ENCODE measurements at places on chromosomes 11 and 22.

DNA sequence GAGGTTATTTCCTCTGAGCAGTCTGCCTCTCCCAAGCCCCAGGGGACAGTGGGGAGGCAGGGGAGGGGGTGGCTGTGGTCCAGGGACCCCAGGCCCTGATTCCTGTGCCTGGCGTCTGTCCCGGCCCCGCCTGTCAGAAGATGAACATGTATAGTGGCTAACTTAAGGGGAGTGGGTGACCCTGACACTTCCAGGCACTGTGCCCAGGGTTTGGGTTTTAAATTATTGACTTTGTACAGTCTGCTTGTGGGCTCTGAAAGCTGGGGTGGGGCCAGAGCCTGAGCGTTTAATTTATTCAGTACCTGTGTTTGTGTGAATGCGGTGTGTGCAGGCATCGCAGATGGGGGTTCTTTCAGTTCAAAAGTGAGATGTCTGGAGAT is 3.1 kb downstream of the PIM3 start:
- H3K4me1 ChIP-seq: peaks cover 68% of the 10 kb centered on the region
- DNase-seq: no peak
- no peak overlapping the region for H3K4me3 ChIP-seq
- H3K27me3 ChIP-seq: no peaks in the 10 kb centered on the region
- peak overlapping the region; percentile 91 for H3K27ac ChIP-seq

DNA sequence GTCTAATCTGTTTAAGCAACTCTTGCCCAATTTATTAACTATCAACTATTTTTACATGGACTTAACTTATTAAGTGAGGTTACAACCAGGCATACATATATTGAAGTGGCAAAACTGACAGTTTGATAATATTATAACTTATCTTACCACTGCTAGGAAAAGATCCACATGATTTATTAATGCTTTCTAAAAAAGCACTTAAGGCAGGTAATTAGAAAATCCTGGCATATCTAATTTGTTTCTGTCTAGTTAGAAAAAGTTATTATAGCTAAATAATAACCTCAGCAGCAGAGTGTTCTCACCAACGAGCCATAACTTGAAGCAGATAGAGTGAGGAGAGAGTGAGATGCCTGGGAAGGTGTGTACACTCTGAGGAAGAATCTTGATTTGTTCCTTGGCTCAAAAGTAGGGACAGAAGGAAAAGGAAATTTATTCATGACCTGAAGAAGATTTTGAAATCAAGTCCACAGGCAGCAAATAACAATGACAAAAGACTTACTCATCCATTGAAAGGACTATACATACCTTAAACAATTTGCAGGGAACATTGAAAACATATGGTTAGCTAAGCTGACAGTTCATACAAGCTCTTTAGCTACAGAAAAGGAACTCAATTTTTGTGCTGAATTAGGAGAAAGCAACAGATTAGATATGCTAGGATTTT is 7.1 kb upstream of the MUC15 start:
- no peaks in the 10 kb centered on the region for H3K36me3 ChIP-seq
- no peak overlapping the region for H3K27ac ChIP-seq
- DNase-seq: no peak

DNA sequence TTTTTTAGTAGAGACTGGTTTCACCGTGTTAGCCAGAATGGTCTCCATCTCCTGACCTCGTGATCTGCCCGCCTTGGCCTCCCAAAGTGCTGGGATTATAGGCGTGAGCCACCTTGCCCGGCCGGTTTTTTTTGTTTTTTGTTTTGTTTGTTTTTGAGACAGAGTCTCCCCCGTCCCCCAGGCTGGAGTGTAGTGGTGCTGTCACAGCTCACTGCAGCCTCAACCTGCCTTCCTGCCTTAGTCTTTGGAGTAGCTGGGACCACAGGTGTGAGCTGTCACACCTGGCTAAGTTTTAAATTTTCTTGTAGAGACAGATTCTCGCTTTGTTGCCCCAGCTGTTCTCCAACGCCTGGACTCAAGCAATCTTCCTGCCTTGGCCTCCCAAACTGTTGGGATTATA is 3.2 kb downstream of the PPIL2 start:
- H3K4me1 ChIP-seq: peaks cover 30% of the 10 kb centered on the region
- H3K4me3 ChIP-seq: no peak overlapping the region
- no peak overlapping the region for H3K27ac ChIP-seq
- H3K36me3 ChIP-seq: peaks cover 44% of the 10 kb centered on the region
- no peaks in the 10 kb centered on the region for H3K27me3 ChIP-seq
- no peak for DNase-seq

- DNase-seq: no peak
- H3K27me3 ChIP-seq: no peaks in the 10 kb centered on the region
- H3K27ac ChIP-seq: no peak overlapping the region
- H3K36me3 ChIP-seq: peaks cover 10% of the 10 kb centered on the region
- no peak overlapping the region for H3K4me3 ChIP-seq
These were observed 30.1 kb downstream of the TSPAN4 start for GRCh38 chr11:872799-873198.

- H3K27ac ChIP-seq: no peak overlapping the region
- peaks cover 5% of the 10 kb centered on the region for H3K27me3 ChIP-seq
- no peak for DNase-seq
- no peaks in the 10 kb centered on the region for H3K36me3 ChIP-seq
These were observed 55.1 kb downstream of the TMPRSS5 start for GRCh38 chr11:113651023-113651422.

- no peak overlapping the region for H3K27ac ChIP-seq
- no peak for DNase-seq
- H3K27me3 ChIP-seq: no peaks in the 10 kb centered on the region
- no peak overlapping the region for H3K4me3 ChIP-seq
- H3K4me1 ChIP-seq: peaks cover 43% of the 10 kb centered on the region
These were observed 8.6 kb downstream of the TMEM121B start for GRCh38 chr22:17112491-17113042.

DNA sequence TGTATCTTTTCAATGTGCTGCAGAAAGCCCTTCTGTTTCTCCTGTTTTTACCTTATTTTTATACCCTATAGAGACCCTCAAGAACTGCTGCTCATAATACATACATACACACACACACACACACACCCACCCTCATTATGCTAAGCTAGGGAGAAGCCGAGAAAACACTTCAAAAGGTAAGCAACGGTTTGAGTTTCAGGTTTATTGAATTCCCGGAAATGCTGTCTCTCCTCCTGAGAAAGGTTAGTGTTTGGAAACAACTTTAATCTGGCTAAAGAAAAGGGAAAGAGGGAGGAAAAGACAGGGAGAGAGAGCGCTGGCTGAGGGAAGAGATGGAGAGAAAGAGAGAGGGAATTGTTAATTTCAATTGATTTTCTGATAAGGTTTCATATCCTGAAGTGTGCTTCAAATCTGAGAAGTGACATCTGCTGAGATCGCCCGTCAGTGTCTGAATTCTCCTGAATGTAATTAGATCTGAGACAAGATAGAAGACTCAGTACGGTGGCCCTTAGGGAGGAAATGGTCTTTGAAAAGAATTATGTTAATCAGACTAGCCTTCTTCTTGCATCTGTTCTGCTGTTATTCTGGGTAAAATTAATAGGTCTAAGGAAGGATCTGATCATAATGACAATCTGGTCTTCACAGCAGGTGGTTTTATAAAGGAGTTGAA is 169.1 kb downstream of the NXPE2 start:
- no peak for DNase-seq
- no peaks in the 10 kb centered on the region for H3K27me3 ChIP-seq
- H3K36me3 ChIP-seq: no peaks in the 10 kb centered on the region
- H3K27ac ChIP-seq: no peak overlapping the region
- H3K4me1 ChIP-seq: no peaks in the 10 kb centered on the region

All from CD4-positive, alpha-beta T cell (primary cell).